Memory B cell (primary cell): ENCODE measurements at places on chromosomes 12 and 14.

GRCh38 chr12:26761775-26762174 is 71.2 kb downstream of the ITPR2 start:
- H3K27me3 ChIP-seq, result no peaks in the 10 kb centered on the region
- H3K27ac ChIP-seq, result peak overlapping the region; percentile 75
- peaks cover 33% of the 10 kb centered on the region for H3K36me3 ChIP-seq
- no peak overlapping the region for H3K4me3 ChIP-seq
- peaks cover 4% of the 10 kb centered on the region for H3K4me1 ChIP-seq

- no peak overlapping the region for H3K27ac ChIP-seq
- H3K27me3 ChIP-seq, result no peaks in the 10 kb centered on the region
- H3K4me3 ChIP-seq, result no peak overlapping the region
- no peaks in the 10 kb centered on the region for H3K4me1 ChIP-seq
- no peaks in the 10 kb centered on the region for H3K36me3 ChIP-seq
Observed at GRCh38 chr14:32607399-32607798, 278.3 kb downstream of the AKAP6 start.

DNA sequence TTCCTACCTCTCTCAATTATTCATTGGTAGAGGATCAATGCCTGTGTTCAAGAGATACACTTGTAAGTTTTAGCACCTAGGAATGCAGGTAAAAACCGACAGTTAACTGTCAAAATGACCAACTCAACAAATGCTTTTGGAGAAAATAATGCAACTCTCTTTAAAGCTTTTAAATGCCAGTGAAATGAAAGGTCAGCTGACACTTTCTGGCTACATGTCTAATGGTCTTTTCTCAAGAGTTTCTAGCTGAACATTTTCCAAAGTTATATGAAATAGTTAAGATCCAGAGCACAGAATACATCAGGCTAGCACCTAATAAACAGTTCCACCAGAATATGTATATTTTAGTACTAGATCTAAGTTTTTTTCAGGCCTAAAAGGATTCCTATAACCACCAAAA is 2.0 kb downstream of the CSRNP2 start:
- no peak for DNase-seq
- peaks cover 2% of the 10 kb centered on the region for H3K36me3 ChIP-seq
- no peaks in the 10 kb centered on the region for H3K27me3 ChIP-seq
- H3K4me1 ChIP-seq, result peaks cover 17% of the 10 kb centered on the region

DNA sequence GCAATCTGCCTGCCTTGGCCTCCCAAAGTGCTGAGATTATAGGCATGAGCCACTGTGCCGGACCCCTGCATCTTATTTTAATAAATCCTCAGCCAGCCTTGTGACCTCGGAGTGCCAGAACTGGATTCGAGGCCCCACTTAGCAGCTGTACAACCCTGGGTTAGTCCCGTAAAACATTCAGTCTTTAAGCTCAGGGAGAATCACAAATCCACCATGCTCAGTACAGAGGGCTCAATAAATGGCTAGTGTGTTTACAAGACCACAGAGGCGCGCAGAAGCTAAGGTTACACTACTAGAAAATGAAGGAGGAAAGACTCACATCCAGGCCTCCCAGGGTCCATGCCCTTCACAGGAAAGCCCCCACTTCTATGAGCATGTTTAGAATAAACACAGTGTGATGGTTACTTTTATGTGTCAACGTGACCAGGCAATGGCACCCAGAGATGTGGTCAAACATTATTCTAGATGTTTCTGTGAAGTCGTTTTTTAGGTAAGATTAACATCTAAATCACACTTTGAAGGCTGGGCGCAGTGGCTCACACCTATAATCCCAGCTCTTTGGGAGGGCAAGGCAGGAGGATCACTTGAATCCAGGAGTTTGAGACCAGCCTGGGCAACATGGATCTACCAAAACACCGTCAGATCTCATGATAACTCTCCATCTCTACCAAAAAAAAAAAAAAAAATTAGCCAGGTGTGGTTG is 55.3 kb downstream of the CLMN start:
- H3K27me3 ChIP-seq, result no peaks in the 10 kb centered on the region
- DNase-seq, result no peak
- no peak overlapping the region for H3K4me3 ChIP-seq
- peaks cover 6% of the 10 kb centered on the region for H3K36me3 ChIP-seq

- peaks cover 3% of the 10 kb centered on the region for H3K36me3 ChIP-seq
- peaks cover 20% of the 10 kb centered on the region for H3K27me3 ChIP-seq
- H3K27ac ChIP-seq, result no peak overlapping the region
- no peak overlapping the region for H3K4me3 ChIP-seq
- H3K4me1 ChIP-seq, result no peaks in the 10 kb centered on the region
- no peak for DNase-seq
Observed at GRCh38 chr12:2168808-2169207, 116.0 kb downstream of the CACNA1C start.

GRCh38 chr12:39830852-39831520 is 211.4 kb upstream of the ABCD2 start:
- no peaks in the 10 kb centered on the region for H3K4me1 ChIP-seq
- no peak overlapping the region for H3K4me3 ChIP-seq
- no peak overlapping the region for H3K27ac ChIP-seq
- DNase-seq, result no peak
- H3K27me3 ChIP-seq, result no peaks in the 10 kb centered on the region

DNA sequence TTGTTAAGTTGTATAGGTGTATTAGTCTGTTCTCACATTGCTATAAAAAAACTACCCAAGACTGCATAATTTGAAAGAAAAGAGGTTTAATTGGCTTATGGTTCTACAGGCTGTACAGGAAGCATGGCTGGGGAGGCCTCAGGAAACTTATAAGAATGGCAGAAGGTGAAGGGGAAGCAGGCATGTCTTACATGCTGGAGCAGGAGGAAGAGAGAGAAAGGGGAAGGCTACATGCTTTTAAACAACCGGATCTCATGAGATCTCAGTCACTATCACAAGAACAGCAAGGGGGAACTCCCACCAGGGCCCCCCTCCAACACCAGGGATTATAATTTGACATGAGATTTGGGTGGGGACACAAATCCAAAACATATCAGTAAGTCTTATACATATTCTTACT is 60.5 kb upstream of the OR10AD1 start:
- H3K36me3 ChIP-seq, result no peaks in the 10 kb centered on the region
- no peak overlapping the region for H3K27ac ChIP-seq
- peaks cover 7% of the 10 kb centered on the region for H3K27me3 ChIP-seq
- H3K4me1 ChIP-seq, result peaks cover 2% of the 10 kb centered on the region

- peaks cover 6% of the 10 kb centered on the region for H3K36me3 ChIP-seq
- no peaks in the 10 kb centered on the region for H3K27me3 ChIP-seq
- DNase-seq, result no peak
- no peak overlapping the region for H3K27ac ChIP-seq
- peaks cover 23% of the 10 kb centered on the region for H3K4me1 ChIP-seq
Observed at GRCh38 chr12:22051114-22051698, 5.2 kb downstream of the CMAS start.

GRCh38 chr14:23209651-23210423 is 26.4 kb upstream of the SLC7A8 start:
- H3K27ac ChIP-seq, result no peak overlapping the region
- no peak overlapping the region for H3K4me3 ChIP-seq
- H3K36me3 ChIP-seq, result no peaks in the 10 kb centered on the region
- H3K27me3 ChIP-seq, result peaks cover 21% of the 10 kb centered on the region
- H3K4me1 ChIP-seq, result no peaks in the 10 kb centered on the region

DNA sequence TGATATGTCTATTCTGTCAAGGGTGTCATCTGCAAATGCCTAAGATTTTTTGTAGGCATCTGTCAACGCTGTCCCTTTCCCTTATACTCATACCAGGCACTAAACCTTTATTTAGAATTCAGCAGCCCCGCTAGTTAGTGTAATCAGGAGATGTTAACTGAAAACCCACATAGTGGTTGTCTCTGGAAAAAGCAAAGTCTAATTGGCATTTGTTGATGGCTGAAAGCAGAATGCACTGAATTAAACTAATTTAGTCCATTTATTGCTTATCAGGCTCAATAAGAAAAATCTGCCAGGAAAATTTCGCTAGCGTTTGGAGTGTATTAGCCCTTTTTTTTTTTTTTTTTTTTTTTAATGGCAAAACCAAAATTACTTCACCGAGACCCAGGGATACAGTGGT is 34.5 kb downstream of the TDP1 start:
- DNase-seq, result no peak
- H3K4me1 ChIP-seq, result no peaks in the 10 kb centered on the region
- H3K27me3 ChIP-seq, result no peaks in the 10 kb centered on the region
- peaks cover 36% of the 10 kb centered on the region for H3K36me3 ChIP-seq
- H3K27ac ChIP-seq, result no peak overlapping the region
- H3K4me3 ChIP-seq, result no peak overlapping the region

GRCh38 chr14:34338056-34338455 is 124.0 kb downstream of the SPTSSA start:
- H3K36me3 ChIP-seq, result no peaks in the 10 kb centered on the region
- DNase-seq, result no peak
- H3K4me1 ChIP-seq, result peaks cover 11% of the 10 kb centered on the region
- H3K27ac ChIP-seq, result no peak overlapping the region
- no peak overlapping the region for H3K4me3 ChIP-seq

DNA sequence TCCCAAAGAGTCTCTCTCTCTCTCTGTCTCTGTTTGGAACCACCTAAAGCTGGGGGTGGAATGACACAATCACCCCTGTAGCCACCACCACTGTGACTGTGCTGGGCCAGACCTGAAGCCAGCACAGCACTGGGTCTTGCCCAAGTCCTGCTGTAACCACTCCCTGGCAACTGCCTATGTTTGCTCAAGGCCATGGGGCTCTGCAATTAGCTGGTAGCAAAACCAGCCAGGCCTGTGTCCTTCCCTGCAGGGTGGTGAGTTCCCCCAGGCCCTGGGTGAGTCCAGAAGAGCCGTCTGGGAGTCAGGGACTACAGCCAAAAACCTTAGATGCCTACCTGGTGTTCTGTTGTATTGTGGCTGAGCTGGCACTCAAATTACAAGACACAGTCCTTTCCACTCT is 50.8 kb downstream of the DGLUCY start:
- DNase-seq, result no peak
- no peak overlapping the region for H3K4me3 ChIP-seq
- no peak overlapping the region for H3K27ac ChIP-seq
- no peaks in the 10 kb centered on the region for H3K27me3 ChIP-seq
- H3K4me1 ChIP-seq, result no peaks in the 10 kb centered on the region

DNA sequence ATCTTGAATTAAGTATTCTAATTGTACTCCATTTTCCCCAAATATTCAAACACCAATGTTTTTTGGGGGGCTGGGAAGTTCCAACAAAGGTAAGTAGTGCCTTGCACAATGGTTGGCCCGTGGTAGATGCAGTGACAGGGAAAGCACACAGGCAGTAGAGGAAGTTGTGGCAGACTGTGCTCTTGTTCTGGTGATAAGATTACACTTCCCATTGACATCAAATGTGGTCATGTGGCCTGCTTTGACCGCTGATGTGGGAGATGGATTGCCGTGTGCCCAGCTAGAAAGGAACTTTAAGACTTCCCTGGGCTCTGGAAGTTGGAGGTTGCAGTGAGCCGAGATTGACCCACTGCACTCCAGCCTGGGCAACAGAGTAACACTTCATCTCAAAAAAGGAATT is 223.8 kb downstream of the VRK1 start:
- no peaks in the 10 kb centered on the region for H3K36me3 ChIP-seq
- H3K4me1 ChIP-seq, result peaks cover 18% of the 10 kb centered on the region
- H3K27ac ChIP-seq, result no peak overlapping the region

GRCh38 chr12:31456562-31456961 is 130.6 kb upstream of the SINHCAF start:
- H3K4me3 ChIP-seq, result no peak overlapping the region
- H3K4me1 ChIP-seq, result peaks cover 7% of the 10 kb centered on the region
- no peaks in the 10 kb centered on the region for H3K27me3 ChIP-seq
- H3K27ac ChIP-seq, result peak overlapping the region; percentile 43
- peaks cover 22% of the 10 kb centered on the region for H3K36me3 ChIP-seq

DNA sequence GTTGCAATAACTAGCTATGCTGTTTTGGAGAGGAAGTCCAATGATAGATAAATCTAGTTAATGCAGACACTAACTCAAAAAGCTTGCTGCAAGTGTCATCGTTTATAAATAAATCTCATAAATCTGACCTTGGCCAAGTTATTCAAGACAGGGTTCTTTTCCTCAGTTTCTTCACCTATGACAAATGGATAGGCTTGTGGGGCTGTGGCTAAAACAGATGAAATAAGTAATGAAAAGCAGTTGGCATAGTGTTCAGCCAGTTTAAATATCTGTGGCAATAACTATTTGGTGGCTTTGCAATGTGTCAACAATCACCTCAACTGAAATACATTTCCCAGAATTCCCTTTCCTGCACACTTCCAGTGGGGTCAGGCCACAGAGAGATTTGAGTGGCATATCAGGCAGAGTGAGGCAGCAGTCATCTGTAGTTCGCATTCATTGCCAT is 169.9 kb downstream of the DYRK2 start:
- H3K36me3 ChIP-seq, result peaks cover 4% of the 10 kb centered on the region
- H3K4me1 ChIP-seq, result peaks cover 2% of the 10 kb centered on the region
- DNase-seq, result no peak
- H3K27me3 ChIP-seq, result no peaks in the 10 kb centered on the region
- no peak overlapping the region for H3K4me3 ChIP-seq

DNA sequence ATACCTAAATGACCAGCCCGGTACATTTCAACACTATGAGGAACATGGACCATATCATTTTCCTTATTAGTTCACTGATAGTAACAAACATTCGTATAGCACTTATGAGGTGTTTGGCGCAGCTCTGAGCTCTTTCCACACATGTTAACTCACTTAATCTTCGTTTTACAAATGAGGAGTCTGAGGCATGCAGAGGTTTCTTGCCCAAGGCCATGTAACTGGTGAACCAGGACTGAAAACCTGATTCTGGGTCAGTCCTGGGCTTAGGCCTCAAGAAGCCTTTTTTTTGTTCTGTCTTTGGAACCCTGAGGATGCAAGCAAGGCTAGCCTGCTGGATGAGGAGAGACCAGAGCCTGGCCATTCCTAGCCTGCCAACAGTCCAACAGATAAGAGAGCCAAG is 55.0 kb downstream of the C14orf132 start:
- H3K36me3 ChIP-seq, result no peaks in the 10 kb centered on the region
- DNase-seq, result no peak
- no peak overlapping the region for H3K4me3 ChIP-seq
- H3K27me3 ChIP-seq, result peaks cover 6% of the 10 kb centered on the region
- no peak overlapping the region for H3K27ac ChIP-seq

GRCh38 chr14:94598816-94599655 is 13.2 kb upstream of the SERPINA3 start:
- H3K27me3 ChIP-seq, result peaks cover 3% of the 10 kb centered on the region
- H3K4me1 ChIP-seq, result no peaks in the 10 kb centered on the region
- H3K27ac ChIP-seq, result no peak overlapping the region
- H3K36me3 ChIP-seq, result no peaks in the 10 kb centered on the region
- H3K4me3 ChIP-seq, result no peak overlapping the region

DNA sequence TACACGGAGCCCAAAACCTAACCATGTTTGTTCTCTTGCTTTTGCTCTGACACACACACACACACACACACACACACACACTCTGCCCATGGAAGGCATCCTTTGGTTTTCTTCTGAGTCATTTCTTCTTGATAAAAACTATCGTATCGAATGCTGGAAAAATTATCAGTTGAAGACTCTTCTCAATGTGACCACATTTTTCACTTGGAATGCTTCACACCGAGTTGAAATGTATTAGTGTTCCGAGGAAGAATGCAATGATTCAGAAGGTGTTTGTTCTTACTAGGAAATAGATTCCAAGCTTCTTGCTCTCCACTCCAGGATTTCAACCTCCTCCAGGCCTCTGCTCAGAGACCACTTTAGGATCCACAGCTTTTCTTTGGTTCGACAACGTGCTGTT is 226.3 kb downstream of the MON2 start:
- no peak overlapping the region for H3K27ac ChIP-seq
- peaks cover 5% of the 10 kb centered on the region for H3K27me3 ChIP-seq
- no peaks in the 10 kb centered on the region for H3K36me3 ChIP-seq
- no peaks in the 10 kb centered on the region for H3K4me1 ChIP-seq
- H3K4me3 ChIP-seq, result no peak overlapping the region
- DNase-seq, result no peak
